Stimulated activated CD4-positive, alpha-beta T cell treated with anti-CD3 and anti-CD28 coated beads, TNF-alpha, amount 100 ng/mL, for 1 hour (primary cell): ENCODE measurements at places on chromosomes 16 and 17.

DNA sequence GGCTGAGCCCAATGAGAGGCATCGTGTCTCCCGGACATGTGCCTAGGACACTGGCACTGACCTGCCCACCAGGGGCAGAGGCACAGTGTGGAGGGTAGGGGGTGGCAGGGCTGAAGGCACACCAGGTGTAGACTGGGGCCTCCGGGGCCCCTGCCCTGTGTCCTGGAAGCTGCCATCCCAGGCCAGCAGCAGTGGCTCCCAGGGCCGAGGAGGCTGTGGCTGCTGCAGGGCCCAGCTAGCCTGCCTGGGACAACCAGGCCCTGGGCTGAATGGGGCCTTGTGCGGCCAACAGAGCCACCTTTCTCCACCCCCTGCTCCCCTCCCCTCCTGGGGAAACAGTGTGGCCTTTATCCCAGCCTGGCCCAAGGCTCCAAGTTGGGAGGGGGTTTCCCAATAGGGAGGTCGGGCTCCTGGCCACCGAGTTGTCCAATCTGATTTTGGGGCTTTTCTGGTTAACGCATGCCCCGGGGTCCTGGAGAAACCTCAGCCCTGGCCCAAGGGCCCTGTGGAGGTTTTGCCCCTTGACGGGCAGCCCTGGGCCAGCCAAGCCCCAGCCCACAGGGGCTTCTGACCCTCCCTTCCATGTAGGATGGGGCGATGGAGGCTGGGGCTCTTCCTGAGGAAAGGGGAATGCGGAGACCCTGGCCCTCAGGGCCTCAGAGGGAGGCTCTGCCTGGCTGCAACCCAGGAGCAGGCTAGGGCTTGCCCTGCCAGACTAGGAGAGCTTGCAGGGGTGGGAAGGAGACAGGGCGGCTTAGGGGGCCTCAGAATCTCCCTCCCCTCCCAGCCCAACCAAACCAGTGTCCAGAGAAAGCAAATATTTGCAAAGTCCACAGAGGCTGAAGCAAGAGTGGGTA is 4.2 kb downstream of the MTSS2 start:
- DNase-seq, result no peak

DNA sequence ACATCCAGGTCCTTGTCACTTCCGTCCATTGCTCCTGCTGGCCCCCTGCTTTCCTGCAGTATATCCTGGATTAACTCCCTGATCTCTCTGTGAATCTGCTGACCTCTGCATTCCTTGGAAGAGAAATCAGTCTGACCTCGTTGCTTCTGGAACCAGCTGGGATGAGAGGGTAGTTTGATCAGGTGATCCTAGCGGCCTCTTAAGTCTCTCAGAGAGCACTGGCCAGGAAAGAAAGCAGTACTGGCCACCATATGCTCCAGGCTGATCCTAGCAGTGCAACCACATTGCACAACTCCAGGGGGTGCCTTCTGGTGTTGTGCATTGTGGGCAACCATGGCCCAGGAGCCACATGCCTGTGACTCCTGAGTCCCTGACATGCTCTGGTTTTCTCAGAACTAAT is 79.2 kb downstream of the ARHGAP23 start:
- no peak for DNase-seq

- no peak for DNase-seq
Observed at GRCh38 chr17:41620583-41621434, 3.6 kb downstream of the KRT17 start.

GRCh38 chr16:23424292-23424958 is 28.6 kb downstream of the COG7 start:
- DNase-seq, result no peak

GRCh38 chr17:59893676-59894100 is 767 bp downstream of the RPS6KB1 start:
- no peak for DNase-seq

GRCh38 chr16:12708266-12708665 is 95.4 kb downstream of the CPPED1 start:
- no peak for DNase-seq

GRCh38 chr16:21321736-21322135 is 43.6 kb upstream of the CRYM start:
- no peak for DNase-seq

DNA sequence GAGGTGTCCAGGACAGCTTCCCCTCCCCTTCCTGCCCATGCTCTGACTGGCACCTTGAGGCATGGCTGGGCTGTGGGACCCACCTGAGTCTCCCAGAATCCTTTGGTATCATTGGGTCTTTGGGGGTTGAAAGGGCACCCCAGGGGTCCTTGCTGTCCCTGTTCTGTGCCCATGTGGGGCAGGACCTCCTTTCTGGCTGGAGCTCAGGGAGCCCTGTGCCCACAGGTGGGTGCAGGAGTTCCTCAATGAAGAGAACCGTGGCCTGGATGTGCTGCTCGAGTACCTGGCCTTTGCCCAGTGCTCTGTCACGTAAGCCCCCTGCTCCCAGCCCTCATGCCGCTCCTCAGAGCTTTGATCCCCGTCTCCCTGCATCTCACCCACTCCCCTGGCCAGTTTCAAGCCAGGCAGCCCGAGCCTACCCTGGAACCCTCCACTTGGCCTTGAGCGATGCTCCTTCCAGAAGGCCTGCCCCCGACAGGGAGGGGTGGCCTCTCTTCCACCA is 11.8 kb downstream of the FMNL1 start:
- no peak for DNase-seq

GRCh38 chr16:54385141-54385540 is 98.6 kb upstream of the IRX3 start:
- DNase-seq, result no peak

- DNase-seq, result no peak
Observed at GRCh38 chr16:89924297-89924924, 1.3 kb downstream of the TUBB3 start.

DNA sequence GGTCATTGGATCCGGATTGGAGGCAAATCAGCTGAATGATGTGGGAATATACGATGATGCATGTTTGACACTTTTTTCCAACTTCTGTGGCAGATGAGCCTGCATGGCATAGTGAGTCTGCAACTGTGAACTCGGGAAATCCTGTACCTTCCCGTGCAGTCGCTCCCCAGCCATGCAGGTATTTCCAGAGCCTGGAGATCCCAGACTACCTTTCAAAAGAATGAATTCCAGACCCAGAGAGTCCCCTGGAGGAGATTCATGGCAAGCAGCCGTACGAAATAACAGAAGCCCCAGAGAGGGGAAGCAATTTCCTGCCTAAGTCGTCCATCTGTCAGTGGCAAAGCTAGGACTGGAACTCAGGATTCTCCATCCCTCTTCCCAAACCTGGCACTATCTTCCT is 75.7 kb upstream of the FAM20A start:
- no peak for DNase-seq

- DNase-seq, result no peak
Observed at GRCh38 chr16:71474864-71475263, 12.8 kb upstream of the ZNF23 start.

DNA sequence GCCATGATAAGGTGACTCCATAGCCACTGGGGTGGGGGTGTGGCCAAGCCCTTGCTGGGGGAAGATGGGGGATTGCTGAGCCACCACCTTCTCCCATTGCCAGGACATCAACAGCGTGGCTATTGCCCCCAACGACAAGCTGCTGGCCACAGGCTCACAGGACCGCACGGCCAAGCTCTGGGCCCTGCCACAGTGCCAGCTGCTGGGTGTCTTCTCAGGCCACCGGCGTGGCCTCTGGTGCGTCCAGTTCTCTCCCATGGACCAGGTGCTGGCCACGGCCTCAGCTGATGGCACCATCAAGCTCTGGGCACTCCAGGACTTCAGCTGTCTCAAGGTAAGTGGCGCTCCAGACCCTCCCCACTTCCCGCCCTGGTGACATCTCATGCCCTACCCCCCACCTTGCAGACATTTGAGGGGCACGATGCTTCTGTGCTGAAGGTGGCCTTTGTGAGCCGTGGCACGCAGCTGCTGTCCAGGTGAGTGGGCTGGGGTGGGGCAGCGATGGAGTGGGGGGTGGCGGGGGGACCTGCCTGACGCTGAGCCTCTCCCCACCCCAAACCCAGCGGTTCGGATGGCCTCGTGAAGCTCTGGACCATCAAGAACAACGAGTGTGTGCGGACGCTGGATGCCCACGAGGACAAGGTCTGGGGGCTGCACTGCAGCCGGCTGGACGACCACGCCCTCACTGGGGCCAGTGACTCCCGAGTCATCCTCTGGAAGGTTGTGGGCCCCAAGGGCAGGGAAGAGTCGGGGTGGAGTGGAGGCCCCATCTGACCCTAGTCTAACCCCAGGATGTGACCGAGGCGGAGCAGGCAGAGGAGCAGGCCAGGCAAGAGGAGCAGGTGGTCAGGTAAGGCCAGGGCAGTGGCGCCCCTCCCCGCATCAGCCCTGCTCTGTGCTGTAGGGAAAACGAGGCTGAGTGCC is 4.1 kb downstream of the NOXO1 start:
- no peak for DNase-seq

DNA sequence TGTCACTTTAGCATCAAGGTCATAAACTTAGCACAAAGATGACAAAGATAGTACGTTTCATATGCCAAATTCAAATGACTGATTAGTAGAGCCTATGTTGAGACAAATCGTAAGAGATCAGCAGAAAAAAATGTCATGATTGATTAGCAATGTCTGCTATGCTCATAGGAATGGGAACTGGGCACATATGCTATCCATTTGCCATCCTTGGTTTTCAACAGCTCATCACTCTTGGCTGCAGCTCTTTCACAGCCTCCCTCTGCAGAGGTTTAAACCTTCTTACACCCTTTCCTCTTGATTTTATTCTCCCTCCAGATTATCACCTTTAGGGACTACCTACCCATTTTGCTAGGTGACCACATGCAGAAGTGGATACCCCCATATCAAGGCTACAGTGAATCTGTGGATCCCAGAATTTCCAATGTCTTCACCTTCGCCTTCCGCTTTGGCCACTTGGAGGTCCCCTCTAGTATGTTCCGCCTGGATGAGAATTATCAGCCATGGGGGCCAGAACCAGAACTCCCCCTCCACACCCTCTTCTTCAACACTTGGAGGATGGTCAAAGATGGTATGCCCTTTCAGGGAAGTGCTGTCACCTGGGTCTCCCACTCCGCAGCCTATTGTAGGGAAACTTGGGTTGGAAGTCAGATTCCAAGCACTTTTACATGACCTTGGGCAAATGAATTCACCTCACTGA is 16.2 kb downstream of the MPO start:
- DNase-seq, result no peak

DNA sequence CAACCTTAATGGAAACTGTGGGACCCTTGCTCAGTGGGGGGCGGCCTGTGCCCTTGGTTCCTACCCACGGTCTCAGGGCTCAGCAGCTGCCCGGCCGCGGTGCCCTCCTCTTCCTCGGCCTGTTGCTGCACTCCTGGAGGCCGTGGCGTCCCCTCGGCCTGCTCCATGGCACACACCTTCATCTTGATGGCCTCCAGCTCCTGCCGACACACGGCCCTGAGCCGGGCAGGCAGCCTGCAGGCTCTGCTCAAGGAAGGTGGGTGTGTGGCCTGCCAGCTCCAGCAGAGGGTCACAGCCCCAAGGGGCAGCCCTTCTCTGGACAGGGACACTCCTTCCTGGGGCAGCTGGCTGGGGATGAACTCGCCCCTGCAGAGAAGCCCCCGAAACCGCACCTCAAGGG is 718 bp downstream of the PABPN1L start:
- DNase-seq, result no peak
